ENCODE measurements at places on chromosomes 13 and 19.

DNA sequence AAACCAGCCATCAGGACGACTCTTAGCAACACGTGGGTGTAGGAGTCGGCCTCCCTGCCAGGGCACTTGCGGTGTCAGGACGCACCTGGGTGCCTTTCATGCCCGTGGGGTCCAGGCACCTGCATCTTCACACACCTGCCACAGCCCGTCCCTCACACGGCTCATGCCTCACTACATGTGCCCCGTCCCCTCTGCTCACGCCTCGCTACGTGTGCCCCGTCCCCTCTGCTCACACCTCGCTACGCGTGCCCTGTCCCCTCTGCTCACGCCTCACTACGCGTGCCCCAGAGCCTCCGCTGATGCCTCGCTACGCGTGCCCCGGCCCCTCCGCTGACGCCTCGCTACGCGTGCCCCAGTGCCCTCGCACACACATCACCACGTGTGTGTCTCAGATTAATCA is 58.0 kb upstream of the F7 start:
- DNase-seq = no peak

DNA sequence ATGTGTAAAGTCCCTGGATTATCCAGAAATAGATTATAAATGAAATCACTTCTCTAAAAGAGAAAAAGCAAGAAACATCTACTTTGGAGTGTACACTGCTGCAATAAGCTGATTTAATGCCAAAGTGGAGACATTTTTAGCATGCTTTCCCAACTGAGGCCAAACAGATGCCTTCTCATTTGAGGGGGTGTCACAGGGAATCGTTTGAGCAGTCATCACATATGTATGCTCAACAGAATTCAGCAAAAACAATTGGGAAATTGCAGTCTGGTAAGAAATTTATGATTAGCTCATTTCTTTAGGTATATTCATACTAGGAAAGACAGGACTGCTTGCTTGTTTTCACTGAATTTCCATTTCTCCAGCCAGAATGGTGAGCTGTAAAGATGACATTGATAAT is 27.3 kb upstream of the TPP2 start:
- DNase-seq = no peak

DNA sequence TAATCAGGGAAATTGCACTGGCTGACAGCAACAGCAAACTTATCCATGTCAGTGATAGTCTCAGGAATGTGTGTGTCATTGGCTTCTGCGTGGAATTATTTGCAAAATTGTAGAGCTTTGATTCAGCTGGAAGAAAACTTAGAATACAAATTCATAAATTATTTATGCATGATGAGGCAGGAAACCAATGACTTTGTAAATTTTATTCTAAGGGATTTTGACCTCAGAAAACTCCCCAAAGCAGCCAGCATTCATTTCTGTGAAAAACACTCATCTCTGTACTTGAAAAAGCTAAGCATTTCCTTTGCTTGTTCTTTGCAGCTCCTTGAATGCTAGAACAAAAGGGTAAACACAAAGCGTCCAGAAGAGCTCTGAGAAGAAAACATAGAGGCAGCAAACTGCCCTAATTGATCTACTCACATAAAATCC is 162.4 kb downstream of the DCT start:
- no peak for DNase-seq

DNA sequence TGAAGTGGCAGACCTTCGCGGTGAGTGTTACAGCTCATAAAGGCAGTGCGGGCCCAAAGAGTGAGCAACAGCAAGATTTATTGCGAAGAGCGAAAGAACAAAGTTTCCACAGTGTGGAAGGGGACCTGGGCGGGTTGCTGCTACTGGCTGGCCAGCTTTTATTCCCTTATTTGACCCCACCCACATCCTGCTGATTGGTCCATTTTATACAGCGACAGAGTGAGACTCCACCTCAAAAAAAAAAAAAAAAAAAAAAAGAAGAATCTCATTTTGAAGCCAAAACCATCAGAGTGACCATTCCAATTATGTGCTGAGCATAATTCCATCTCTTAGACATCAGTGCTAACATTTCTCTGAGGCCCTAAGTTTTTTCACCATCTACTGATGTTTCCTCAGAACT is 1.9 kb upstream of the ZNF552 start:
- DNase-seq = no peak

DNA sequence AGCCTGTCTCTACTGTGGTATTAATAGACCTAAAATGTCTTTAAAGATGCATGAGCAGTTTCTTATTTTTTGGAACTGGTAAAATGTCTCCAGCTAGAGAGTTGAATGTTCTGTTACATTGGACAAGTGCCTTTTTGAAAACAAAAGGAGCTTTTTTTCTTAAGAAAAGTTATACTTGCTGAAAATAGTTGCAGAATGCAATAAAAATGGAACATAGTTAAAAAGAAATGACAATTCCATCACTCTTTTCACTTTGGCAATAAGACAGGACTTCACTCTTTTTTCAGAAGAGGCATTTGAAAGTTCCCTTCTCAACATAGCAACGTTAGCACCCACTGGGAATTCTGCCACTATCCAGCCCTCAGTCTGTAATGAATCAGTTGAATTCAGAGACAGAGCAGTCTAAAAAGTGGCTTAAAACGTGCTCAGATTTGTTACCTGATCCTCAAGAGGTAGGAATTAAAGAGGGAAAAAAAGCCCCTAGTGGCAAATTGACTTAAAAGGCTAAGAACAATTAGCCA is 10.1 kb downstream of the RGCC start:
- no peak for DNase-seq

GRCh38 chr13:40082639-40083038 is 427.2 kb downstream of the COG6 start:
- no peak for DNase-seq

- DNase-seq = no peak
Observed at GRCh38 chr19:36182612-36183244, 30.5 kb upstream of the COX7A1 start.
